ENCODE measurements at places on chromosomes 4 and X.

- DNase-seq: no peak
Observed at GRCh38 chrX:114097866-114098265, 486.0 kb upstream of the HTR2C start.

- DNase-seq: no peak
Observed at GRCh38 chr4:140268186-140268841, 105.1 kb upstream of the SCOC start.

DNA sequence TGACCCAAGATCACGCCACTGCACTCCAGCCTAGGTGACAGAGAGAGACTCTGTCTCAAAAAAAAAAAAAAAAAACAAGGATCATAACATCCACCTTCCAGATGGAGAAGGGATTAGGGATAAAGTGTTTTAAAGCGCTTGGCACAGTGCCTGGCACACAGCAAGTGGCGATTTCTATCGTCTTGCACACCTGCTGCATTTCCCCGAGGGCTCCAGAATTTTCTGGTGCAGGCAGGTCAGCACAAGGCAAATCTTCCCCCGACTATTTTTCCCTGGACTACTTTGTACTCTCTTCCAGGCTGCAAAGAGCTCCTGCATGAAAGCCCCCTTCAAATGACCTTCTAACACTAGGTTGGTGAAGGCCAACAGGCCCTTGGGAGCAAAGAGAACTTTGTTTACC is 57.3 kb downstream of the APBB2 start:
- DNase-seq: peak; percentile 72

DNA sequence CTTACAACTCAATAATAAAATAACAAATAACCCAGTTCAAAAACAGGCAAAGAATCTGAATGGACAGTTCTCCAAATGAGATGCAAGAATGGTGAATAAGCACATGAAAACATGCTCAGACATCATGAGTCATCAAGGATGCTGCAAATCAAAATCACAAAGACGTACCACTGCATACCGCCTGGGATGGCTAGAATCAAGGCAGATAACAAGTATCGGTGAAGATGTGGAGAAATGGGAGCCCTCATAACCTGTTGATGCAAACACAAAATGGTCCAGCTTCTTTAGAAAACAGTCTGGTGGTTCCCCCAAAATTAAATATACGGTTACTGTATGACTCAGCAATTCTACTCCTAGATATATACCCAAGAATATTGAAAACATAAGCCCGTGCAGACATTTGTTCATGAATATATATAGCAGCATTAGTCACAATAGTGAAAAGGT is 32.5 kb downstream of the AKAP4 start:
- no peak for DNase-seq

DNA sequence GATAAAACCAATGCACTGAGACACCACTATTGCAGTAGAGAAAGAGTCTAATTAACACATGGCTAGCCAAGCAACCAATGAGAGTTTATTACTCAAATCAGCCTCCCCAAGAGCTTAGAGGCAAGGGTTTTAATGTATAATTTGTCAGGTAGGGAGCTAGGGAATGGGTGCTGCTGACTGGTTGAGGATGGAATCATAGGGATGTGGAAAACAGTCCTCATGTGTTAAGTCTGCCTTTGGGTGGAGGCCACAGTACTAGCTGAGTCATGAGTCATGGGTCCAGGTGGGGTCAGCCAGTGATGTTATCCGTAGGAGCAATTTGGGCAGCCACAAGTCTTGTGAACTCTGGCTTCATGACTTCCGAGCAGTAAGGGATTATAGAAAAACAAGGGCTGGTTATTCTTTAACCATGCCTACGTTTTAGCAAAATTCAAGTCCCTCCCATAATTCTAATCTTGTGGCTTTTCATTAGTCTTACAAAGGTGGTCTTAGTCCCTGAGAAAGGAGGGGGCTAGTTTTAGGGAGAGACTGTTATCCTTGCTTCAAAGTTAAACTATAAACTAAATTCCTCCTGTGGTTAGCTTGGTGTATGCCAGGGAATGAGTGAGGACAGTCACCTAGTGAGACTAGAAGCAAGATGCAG is 25.1 kb upstream of the PLAC8 start:
- no peak for DNase-seq

GRCh38 chrX:41862562-41863184 is 60.7 kb downstream of the CASK start:
- DNase-seq: no peak

- DNase-seq: no peak
Observed at GRCh38 chr4:128307123-128307571, 19.5 kb upstream of the PGRMC2 start.

DNA sequence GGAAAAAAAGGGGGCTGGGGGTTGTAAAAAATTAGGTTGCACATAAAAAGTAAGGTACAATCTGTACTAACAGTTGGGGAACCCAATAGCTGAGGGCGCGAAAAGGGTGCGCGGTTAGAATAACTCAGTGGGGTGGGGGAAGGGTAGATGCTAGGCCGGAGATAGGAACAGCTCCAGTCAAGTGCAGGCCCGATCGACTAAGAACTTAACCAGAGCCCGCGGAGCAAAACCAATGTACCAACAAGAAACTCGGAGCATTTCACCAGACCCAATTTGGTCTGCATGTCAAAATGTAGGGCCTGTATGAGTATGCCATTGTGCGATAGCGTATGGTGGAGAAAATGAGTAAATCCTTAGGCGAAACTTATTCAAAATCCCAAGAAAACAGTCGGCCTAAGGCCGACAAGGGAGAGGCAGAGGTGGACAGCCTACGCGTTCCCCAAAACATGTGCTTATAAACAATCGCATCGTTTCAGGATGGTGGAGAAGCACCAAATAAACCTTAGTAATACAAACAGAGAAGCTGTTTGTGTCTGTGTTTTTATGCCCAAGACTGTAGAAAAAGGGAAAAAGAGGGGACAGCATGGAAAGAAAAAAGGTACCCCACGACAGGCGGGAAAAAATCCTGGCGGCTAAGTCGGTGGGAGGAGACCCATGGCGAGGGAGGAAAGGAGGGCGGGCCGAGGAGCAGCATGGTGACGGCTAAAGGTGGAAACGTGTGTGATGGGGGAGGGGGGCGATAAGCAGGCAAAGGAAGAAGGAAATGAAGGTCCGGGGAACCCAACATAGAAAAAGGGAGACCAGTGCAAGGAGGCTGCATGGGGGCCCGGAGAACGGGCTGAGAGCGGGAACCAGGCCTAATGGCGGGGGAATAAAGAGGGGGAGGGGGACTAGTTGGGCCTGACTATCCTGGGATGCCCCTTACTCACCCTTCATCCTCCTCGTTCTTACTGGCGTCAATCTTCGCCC is 990 bp downstream of the HNRNPD start:
- DNase-seq: peak; percentile 52

GRCh38 chr4:16663732-16664131 is 234.7 kb downstream of the LDB2 start:
- DNase-seq: no peak

DNA sequence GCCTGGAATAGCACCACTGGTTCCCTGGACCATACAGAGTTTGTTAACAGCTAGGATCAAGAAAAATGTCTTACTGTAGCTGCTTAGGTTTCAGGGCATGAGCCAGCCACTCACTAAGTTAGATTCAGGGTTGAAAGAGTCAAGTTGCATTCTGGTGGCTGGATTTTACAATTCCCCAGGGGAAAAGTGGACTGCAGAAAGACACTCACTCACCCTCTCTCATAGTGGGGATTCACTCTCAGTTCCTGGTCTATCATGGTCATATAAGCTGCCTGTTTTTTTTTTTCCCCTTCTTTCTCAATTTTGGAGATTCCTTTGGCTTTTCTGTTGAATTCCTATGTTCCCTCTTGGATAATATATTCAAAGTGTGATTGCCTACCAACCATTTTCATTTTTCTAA is 744.2 kb upstream of the GRIA3 start:
- no peak for DNase-seq

- no peak for DNase-seq
Observed at GRCh38 chr4:7156328-7156727, 36.0 kb upstream of the SORCS2 start.

Data from NCI-H2171 (cell line).